Cortex of kidney (tissue), 1 donor: ENCODE measurements at places on chromosomes 2 and 18.

GRCh38 chr2:236583621-236584203, 14.1 kb downstream of the ACKR3 start:
- DNase-seq = no peak

GRCh38 chr2:206584323-206585116, 57.8 kb upstream of the FAM237A start:
- DNase-seq = no peak

DNA sequence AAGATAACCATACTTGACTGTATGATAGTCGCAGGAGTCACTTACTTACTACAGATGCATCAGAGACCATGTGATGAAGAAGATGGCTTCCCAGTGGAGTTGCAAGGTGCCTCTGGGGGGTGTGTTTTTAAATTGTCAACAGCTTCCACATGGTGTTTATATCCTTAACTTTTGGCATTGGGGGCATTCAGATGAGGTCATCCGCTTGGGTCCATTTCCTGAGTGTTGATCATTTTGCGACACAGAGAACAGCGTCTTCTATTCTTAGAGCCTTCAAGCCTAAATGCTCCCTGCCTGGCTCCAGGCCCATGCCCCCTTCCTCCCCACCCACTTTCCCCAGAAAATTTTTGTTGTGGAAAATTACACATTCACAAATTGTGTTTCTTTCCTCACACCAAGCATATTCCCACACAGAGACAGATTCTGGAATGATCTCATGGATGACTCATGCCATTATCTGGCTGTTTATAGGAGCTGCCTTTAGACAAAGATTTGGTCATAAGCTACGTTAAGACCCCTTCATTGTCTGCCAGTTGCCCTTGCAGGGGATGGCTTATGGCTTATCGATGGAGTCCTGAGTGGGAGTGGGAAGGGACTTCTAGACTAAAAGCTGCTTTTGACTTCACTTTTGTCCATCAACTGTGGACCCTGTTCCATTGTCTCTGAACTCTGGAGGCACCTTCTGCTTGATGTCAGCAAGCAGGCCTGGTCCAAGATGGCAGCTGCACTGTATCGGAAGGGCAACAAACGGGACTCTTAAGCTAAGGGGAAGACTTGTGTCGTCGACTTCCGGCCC, 91.8 kb downstream of the CABLES1 start:
- no peak for DNase-seq

DNA sequence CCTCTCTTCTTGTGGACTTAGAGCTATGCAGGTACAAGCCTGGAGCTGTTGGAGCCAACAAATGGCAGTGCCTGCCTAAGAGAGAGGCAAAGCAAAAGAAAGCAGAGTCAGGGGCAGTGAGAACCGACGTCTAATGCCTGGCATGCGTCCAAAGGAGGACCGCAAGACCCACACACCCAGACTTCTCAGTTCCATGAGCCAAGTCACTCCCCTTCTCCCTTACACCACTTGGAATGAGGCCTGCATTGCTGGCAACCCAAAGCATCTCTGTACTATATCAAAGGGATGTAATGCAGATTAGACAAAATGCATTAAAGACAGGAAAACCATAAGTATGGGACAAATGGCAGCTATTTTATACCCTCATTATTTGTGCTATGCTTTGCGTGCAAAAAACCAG, 49.9 kb upstream of the RNU4ATAC start:
- DNase-seq = no peak

- DNase-seq = no peak
Observed at GRCh38 chr2:85718885-85719492, 24.8 kb downstream of the GNLY start.

DNA sequence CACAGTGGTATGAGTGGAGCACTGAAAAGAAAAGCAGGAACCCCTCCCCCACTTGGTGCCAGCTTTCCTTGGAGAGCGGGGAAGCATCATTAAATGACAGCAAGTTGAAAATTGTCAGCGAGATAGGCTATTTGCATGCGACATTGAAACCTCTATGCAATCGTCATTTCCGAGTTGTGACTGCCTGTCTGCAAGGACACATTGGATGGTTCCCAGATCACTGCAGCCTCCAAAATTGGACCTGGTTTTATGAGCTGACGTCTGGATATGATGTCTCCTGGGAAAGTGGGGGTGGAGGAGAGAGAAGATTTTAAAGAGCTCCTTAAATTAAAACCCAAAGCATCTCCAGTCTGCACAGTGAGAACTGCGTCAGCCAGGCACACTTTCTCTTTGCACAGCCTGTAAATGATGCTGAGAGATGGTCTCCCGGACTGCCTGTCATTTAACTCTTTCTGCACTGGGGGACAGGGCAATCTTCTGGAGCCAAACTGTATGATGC, 57.8 kb upstream of the KIF5C start:
- DNase-seq = no peak

DNA sequence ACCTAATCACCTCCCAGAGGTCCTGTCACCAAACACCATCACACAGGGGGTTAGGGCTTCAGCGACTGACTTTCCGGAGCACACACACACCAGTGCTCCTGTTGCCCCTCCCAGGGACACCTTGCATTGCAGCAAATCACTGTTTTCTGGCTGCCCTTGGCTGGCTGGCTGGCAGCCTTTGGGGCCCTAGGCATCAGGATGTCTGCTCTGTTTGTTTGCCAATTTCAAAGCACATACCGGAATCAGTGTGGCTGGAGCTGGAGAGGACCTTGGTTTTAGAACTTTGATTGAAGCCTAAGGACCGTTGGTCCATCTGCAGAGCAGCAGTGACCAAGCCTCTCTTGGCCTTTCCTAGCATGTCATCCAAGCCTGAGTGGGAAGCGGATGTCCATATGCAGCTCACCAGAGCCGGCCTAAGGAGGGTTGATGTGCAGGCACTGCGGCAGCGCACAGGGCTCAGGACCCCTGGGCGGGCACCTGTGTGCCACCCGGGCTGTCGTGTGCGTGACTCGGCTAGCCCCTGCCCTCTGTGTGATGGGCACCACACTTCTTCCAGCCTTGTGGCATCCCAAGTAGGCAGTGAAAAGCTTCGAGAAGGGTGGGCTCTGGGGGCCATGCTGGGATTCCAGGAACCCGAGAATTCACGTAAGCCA, 62.1 kb downstream of the GBX2 start:
- DNase-seq = no peak

DNA sequence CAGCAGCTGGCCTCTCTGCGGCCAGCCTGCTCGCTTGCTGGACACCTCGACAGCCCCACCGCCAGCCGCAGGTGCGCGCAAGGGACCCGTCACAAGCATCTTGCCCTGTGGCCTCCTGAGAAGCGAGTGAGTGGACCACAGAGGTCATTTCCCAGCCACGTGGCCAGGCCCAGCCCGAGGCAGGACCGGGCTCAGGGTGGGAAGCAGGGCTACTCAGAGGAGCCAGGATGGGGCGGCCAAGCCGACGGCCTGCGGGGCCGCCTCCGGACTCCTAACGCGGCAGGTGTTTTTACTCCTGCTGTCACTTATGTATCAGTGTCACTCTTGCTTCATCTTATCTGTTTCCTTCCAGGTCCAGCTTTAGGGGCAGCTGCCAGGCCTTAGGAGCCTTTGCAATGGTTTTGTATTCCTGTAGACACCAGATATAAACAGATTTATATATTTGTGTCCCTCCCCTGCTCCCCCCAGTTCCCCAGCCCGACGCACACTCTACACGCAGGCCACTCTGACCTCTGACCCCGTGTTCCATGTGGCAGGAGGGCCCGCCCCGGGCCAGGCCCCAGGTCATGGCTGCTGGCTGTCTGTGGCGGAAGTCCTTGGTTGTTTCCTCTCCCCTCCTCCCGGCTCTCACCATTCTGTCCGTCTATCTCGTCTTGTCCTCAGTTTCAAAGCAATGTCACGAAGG, 236.4 kb downstream of the ATAD2B start:
- DNase-seq = no peak

DNA sequence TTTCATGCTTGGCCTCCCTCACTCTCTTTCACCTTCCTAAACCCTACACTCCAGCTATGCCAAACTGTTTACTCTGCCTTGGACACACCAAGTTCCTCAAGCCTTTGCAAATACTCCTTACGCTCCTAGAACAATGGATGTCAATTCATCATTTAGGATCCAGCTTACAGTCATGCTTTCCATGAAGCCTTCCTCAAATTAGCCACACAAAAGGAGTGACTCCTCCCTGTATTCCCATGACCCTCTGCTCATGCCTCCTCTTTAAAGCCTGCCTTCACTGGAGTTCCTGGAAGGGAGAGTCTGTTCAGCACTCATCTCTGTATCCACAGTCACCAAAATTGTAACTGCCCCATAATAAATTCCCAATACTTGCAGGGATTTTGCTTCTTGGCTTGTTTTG, 721 bp upstream of the EHD3 start:
- no peak for DNase-seq

- no peak for DNase-seq
Observed at GRCh38 chr2:236177967-236178889, 10.0 kb upstream of the GBX2 start.

DNA sequence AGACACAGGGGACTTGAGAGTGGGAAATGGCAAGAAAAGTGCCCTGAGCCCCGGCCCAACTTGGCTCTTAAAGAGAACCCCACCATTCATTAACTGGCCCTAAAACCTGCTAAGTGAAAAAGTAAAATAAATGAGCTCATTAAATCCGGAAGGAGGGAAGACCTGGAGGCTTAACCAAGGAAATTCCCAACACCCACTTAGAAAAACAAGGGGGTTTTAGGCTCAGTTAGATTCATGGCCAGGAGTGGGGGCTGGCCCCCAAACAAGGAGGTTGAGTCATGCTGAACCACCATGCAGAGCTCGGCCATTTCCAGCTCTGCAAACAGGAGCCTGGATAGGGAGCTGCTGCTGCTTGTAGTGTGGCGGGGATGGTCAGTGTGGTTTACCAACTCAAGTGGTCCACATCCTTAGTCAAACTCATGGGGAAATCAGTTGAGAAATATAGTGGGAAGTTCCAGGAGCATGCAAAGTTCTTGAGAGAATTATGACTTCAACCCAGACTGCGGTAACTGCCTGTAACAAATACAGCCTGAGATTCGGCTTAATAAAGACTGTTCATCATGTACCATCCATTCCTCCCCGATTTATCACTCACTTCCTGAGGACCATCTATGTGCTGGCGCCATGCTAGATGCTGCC, 39.7 kb upstream of the MRPL19 start:
- DNase-seq = no peak

GRCh38 chr2:73050121-73050545, 21.4 kb downstream of the SFXN5 start:
- no peak for DNase-seq

GRCh38 chr2:151056870-151057269, 204.8 kb downstream of the RBM43 start:
- DNase-seq = no peak

GRCh38 chr2:218991674-218992168, 1.5 kb downstream of the CRYBA2 start:
- DNase-seq = no peak

DNA sequence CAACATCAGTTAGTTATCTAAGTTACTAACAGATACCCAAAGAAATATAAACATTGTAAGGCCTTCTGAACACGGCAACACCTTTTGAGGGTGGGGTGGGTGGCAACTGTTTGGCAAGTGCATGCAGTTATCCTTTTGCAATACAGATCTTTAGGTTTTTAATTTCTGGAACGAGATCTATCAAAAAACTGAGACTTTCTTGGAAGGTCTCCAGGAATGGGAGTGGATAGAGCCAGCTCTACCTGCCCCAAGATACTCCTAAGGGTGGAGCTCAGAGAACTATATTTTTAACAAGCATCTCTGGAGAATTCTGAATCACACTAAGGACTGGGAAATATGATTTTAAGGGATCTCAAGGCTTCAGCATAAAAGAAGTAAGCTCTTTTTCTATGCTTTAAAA, 11.4 kb upstream of the GALNT1 start:
- no peak for DNase-seq

DNA sequence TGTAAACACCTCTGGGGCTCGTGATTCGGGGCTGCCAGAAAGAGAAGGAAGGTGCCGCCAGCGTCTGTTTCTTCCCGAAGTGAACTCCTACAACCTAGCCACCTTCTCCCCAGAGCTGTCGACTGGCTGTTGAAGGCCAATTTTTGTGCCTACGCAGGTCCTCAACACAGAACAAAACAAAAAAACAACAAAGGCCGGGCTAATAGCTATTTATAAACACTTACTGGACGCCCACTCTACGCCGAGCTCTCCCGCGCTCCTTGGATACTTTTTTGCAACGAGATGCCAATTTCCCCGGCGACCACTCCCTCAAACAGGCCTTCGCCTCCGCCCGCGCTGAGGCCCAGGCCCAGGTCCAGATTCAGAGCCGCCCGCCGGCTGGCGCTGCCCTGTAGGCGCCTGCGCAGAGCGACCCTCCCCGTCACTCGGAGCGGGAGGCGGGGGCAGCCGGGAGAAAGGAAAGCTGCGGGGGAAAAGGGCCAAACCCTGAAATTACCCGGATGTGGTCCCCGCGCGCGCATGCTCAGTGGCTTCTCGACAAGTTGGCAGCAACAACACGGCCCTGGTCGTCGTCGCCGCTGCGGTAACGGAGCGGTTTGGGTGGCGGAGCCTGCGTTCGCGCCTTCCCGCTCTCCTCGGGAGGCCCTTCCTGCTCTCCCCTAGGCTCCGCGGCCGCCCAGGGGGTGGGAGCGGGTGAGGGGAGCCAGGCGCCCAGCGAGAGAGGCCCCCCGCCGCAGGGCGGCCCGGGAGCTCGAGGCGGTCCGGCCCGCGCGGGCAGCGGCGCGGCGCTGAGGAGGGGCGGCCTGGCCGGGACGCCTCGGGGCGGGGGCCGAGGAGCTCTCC, at the start of gene SMAD4:
TSS of gene SMAD4 (plus strand) at position 520 of the 843 bp plus-strand sequence. CDS start 16,834 bp downstream, outside the sequence.
- peak; percentile 69 for DNase-seq

- no peak for DNase-seq
Observed at GRCh38 chr2:86068136-86068588, 37.5 kb downstream of the POLR1A start.

- no peak for DNase-seq
Observed at GRCh38 chr2:167140330-167140729, 252.1 kb downstream of the XIRP2 start.

GRCh38 chr2:181104512-181105115, 124.2 kb downstream of the UBE2E3 start:
- DNase-seq = no peak

- no peak for DNase-seq
Observed at GRCh38 chr2:237282568-237283128, 131.3 kb downstream of the COL6A3 start.

GRCh38 chr2:232998666-232998985, 14.4 kb downstream of the NGEF start:
- no peak for DNase-seq

DNA sequence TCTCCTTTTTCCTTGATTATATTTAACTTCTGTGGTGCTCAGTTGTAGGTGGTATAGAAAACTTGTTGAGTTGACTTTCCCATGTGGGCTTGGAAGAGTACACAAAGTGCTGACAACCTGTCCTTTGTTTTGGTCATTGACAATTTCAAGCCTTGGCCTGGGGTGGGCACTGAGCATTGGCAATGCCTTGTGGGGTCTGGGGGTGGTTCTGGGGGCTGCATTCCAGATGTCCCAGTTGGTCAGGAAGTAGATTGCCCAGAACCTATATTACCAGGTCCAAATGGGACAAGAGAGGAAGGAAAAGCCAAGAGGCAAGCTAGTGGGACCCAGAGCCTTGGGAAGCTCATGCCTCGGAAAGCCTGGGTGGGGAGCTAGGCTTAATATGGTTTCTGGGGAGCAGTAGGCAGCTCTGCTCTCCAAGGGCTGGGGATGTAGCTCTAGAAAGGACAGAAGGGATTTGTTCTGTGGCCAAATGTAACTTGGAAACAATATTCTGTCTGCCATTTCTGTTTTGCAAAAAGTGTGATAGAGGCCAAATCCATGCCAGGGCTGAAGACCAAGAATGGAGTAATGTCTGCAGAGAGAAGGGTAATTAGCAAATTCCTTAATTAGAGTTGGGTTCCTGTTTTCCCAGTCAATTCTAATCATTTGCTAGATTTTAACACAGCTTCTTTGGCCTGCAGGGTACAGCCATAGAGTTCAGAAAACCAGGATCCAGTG, 87.4 kb downstream of the SLC4A3 start:
- no peak for DNase-seq
